ENCODE measurements at places on chromosomes 2 and 18. TPM values are rescaled to one million over a fixed set of nuclear protein-coding genes. Genes with fewer than 3 reads are reported as not detected.

The DHRS9 gene
- 10.2 TPM for total RNA-seq

- DNase-seq = no peak
- no peaks in the 10 kb centered on the region for H3K27me3 ChIP-seq
- peaks cover 40% of the 10 kb centered on the region for H3K4me1 ChIP-seq
- no peaks in the 10 kb centered on the region for H3K36me3 ChIP-seq
- no peak overlapping the region for H3K4me3 ChIP-seq
- H3K27ac ChIP-seq = peak overlapping the region; percentile 57
Observed at GRCh38 chr2:218230882-218231281, 13.9 kb downstream of the ARPC2 start.

DNA sequence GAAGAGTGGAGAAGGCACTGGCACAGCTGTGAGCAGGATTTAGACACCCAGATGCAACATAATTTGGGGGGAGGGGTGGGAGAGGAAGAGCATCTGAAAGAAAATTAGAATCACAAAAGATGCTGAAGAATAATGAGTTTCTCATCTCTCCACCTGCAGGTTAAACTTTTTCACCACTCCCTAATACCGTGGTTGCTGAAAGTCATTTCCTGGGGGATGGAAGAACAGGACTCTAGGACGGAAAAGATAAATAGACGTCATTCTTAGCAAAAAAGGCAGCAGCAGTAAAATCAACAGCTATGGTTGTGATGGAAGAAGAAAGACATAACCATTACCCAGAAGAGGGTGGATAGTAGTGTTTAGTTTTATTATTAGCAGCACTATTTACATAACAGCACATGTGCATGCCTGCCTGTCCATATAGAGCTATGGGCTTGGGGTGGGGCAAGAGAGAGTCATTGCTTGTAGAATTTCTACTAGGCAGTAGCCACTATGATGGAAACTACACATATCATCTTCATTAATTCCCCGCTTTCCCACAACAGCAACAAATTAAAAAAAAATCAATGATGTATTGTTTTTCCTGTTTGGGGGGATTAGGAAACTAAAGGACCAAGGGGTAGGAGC is 212.2 kb downstream of the TRIB2 start:
- no peaks in the 10 kb centered on the region for H3K4me1 ChIP-seq
- H3K27ac ChIP-seq = no peak overlapping the region
- H3K27me3 ChIP-seq = no peaks in the 10 kb centered on the region
- DNase-seq = no peak
- H3K4me3 ChIP-seq = no peak overlapping the region

- H3K27me3 ChIP-seq = no peaks in the 10 kb centered on the region
- no peak overlapping the region for H3K27ac ChIP-seq
- H3K4me3 ChIP-seq = no peak overlapping the region
- H3K4me1 ChIP-seq = no peaks in the 10 kb centered on the region
- DNase-seq = no peak
Observed at GRCh38 chr2:33497221-33497650, 20.8 kb downstream of the RASGRP3 start.

All from Peyer's patch (tissue), 4 donors.